ENCODE measurements at places on chromosomes 3 and 15. TPM values are rescaled to one million over a fixed set of nuclear protein-coding genes. Genes with fewer than 3 reads are reported as not detected.

The GALNT15 gene
- total RNA-seq: 0.06 TPM

The IGDCC3 gene
- total RNA-seq: 0.10 TPM

The ANKRD34C gene
- total RNA-seq: not detected

The LRRIQ4 gene
- not detected for total RNA-seq

The OR4F15 gene
- not detected for total RNA-seq

The FAM227B gene
- 1.2 TPM for total RNA-seq

The CD200R1 gene
- total RNA-seq: 0.10 TPM

The DPPA2 gene
- not detected for total RNA-seq

The SAMMSON gene
- total RNA-seq: not detected

The ECE2 gene
- not detected for total RNA-seq

The CYB561D2 gene
- 18.1 TPM for total RNA-seq

The ADAMTS17 gene
- total RNA-seq: 0.42 TPM

The SHC4 gene
- total RNA-seq: 0.92 TPM

The CACNA1D gene
- total RNA-seq: 0.55 TPM

The PRKAR2A gene
- total RNA-seq: 18.7 TPM

The KNG1 gene
- not detected for total RNA-seq

The GRAMD2A gene
- total RNA-seq: 0.26 TPM

The EPHA3 gene
- not detected for total RNA-seq

The SKOR1 gene
- not detected for total RNA-seq

The LRRC2 gene
- not detected for total RNA-seq

The PARP9 gene
- 5.5 TPM for total RNA-seq

The GPR171 gene
- not detected for total RNA-seq

The ATP13A5 gene
- total RNA-seq: not detected

The SI gene
- total RNA-seq: not detected

The SLC6A20 gene
- 0.08 TPM for total RNA-seq

The FAM3D gene
- total RNA-seq: not detected

The ANKUB1 gene
- not detected for total RNA-seq

The MKRN3 gene
- total RNA-seq: 2.0 TPM

The ATRIP gene
- 10.0 TPM for total RNA-seq

The C3orf85 gene
- not detected for total RNA-seq

The TGM4 gene
- 0.23 TPM for total RNA-seq

The SPINK8 gene
- not detected for total RNA-seq

The SEMA3B gene
- 5.2 TPM for total RNA-seq

The ACY1 gene
- 22.3 TPM for total RNA-seq

The GCSAM gene
- not detected for total RNA-seq

The RARB gene
- 6.7 TPM for total RNA-seq

The PCBP4 gene
- total RNA-seq: 12.6 TPM

The MORC1 gene
- total RNA-seq: not detected

The TAGLN3 gene
- total RNA-seq: 0.05 TPM

The GOLGA8S gene
- 0.14 TPM for total RNA-seq

The SCN11A gene
- 0.01 TPM for total RNA-seq

The CDHR4 gene
- 0.12 TPM for total RNA-seq

The P4HTM gene
- 17.9 TPM for total RNA-seq

The MESD gene
- 35.8 TPM for total RNA-seq

The SEMA5B gene
- 0.31 TPM for total RNA-seq

The FAM43A gene
- 22.4 TPM for total RNA-seq
